CD4-positive, alpha-beta T cell treated with Interferon alpha-2 for 1 hour (primary cell): ENCODE measurements at places on chromosomes 3 and 15.

GRCh38 chr3:120147072-120147871 lies 53.0 kb upstream of the GSK3B start:
- peak; percentile 64 for DNase-seq

DNA sequence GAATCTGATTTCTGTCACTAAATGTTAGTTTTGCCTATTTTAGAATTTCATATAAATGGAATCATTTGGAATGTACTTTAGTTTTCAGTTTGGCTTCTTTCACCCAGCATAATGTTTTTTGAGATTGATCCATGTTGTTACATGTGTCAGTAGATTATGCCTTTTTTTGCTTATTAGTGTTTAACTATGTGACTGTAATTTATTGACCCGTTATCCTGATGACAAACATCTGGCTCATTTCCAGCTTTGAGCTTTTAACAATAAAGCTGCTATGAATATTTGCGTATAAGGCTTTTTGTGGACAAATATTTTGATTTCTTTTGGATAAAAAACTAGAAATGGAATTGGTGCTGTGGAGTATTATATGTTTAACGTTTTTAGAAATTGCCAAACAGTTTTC lies 254.5 kb upstream of the CFAP20DC start:
- no peak for DNase-seq

- DNase-seq: no peak
Observed at GRCh38 chr3:30639937-30640336, 33.5 kb downstream of the TGFBR2 start.

- no peak for DNase-seq
Observed at GRCh38 chr3:9192248-9193025, 57.0 kb downstream of the SRGAP3 start.

- DNase-seq: no peak
Observed at GRCh38 chr15:61050844-61051568, 178.1 kb downstream of the RORA start.
